ENCODE measurements at places on chromosomes 6 and 20.

DNA sequence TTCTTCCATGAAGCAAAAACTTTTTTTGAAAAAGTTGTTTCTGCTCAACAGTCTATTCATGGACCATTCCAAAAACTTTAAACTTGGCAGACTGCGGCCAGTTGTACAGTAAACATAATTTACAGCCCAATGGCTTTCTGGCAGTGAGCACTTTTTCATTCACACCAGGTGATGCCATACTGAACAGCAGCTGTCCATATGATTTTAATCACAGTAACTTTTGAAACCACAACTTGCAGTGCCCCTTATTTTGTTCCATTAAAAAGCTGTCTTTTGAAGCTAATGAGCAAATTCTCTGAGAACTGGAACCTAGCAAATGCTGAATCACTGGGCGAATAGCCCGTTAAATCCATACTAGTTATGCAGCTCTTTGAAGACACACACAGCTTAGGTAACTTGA lies 576.6 kb downstream of the PTPRT start:
- peak; percentile 29 for DNase-seq

DNA sequence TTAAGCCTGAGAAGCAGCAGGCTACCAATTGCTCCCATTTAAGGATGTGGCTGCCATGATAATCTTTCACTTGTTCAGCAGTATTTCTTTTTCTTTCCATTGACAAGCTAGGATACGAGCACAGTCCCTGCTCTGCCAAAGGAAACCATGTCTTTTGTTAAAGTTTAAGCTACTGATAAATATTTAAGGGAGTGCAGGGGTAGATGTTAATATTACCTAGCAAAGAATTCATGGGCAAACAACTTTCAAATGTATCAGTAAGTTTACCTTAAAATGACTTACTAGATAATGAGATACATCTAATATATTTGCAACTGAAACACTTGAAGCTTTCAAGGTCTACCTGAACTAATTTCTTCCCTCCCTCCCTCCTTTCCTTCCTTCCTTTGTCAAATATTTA lies 77.3 kb downstream of the OPN5 start:
- DNase-seq: no peak

- DNase-seq: no peak
Measured at GRCh38 chr20:40016392-40016791, 672.6 kb downstream of the MAFB start.

GRCh38 chr20:53609491-53610445 lies 16.1 kb upstream of the ZNF217 start:
- peak; percentile 57 for DNase-seq

DNA sequence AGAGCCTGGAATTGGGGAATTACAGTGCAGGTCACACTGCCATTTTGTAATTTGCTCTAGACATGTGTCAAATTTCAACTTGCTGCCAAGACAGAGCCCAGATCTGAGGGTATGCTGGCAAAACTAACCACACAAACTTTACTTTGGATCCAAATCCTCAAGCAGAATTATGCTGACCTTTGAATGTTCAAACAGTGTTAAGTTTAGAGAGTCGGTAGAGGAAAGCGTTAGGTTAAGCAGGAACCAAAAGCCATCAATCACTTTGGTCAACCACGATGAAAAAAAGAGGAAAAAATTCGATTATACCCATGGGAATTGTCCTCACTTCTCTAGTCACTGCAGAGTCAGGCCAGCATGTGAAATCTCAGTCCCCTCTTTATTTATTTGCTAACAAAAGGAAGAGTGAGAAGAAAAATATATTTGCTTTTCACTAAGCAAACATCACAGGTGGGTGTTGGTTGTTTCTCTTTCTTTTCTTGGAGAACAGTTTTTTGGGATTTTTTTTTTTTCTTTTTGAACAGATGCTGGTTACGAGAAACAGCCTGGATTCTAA lies 105.1 kb upstream of the ADGRF1 start:
- no peak for DNase-seq

GRCh38 chr6:143941852-143942627 lies 66.0 kb downstream of the PLAGL1 start:
- DNase-seq: no peak

GRCh38 chr6:123089226-123089625 lies 93.2 kb downstream of the CLVS2 start:
- no peak for DNase-seq

Data from left hindlimb (tissue), 1 donor.